ENCODE measurements at places on chromosomes 16 and 17.
A peak's percentile ranks its signal among the peaks of the same experiment; 100 is the strongest.

DNA sequence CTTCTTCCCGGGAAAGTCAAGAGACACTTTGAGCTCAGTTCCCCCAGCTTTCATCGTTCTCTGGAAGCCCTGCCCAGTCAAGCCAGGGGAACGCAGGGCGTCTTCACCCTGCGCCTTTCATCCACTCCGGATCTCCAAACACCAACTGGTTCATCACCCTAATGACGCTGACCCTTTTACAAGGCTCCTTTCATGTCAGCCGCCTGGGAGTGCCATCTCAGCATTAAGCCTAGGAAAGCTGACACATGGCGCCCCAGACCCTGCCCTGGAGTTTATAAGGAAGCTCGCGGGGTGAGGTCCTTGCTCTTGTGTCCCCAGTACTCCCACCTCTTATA, 594 bp upstream of the DNAJC7 start:
- peak; percentile 50 for DNase-seq

- DNase-seq = no peak
These were observed 78.3 kb upstream of the ASIC2 start for GRCh38 chr17:33371377-33371776.

DNA sequence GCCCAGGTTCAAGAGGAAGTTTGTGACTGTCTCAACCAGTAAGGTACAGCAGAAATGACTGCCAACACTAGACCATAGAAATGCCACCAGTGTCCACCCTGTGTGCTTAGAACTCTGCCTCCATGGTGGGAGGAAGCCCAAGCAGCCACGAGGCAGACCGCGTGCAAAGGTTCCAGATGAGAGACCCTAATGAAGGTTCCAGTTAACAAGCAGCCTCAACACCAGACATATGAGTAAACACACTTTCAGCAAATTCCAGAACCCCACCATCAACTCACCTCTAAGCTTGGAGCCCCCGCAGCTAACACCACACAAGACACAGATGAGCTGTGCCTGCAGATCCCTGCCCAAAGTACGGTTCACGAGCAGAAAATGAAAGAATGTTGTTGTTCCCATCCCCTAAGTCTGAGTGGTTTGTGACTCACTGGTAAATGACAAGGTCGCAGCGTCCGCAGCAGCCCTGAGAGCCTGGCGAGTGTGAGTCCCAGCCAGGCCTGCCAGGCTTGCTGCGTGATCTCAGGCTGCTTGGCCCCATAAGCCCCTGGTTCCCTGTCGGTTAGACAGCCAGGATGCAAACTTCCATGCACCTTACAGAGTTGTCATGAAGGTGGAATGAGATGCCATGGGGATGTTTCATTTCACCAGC, 193.7 kb downstream of the C16orf95 start:
- no peak for DNase-seq

GRCh38 chr16:1089439-1089821, 6.6 kb downstream of the C1QTNF8 start:
- DNase-seq = no peak

DNA sequence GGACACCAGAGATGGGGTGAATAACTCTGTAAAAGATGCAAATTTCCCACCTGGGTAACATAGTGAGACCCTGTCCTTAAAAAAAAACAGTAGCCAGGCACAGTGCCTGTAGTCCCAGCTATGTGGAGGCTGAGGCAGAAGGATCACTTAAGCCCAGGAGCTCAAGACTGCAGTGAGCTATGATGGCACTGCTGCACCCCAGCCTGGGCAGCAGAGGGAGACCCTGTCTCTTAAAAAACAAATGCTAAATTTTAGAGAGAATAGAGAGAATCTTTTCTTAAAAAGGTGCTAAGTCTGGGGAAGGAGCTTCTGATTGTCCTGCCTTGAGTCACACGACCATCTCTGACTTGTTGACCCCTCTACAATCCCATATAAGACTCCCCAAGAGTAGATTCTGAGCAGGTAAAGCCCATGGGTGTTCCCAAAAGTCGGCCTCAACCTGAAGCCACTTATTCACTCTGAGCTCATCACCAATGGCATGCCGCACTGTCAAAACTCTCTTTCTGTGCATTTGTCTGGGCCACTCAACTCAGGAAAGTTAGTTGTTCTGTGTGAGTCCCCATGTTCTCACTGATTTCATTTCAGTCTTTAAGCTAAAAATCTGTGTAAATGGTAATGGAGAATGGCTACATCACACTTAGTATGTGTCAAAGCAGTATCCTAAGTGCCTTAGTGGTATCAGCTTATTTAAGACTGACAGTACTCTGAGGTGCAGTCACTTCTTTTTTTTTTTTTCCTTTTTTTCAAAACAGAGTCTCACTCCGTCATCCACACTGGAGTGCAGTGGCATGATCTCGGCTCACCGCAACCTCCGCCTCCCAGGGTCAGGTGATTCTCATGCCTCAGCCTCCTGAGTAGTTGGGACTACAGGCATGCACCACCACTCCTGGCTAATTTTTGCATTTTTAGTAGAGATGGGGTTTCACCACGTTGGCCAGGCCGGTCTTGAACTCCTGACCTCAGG, 41.6 kb downstream of the PRKCB start:
- no peak for DNase-seq

GRCh38 chr17:78878871-78879527, 24.0 kb downstream of the CEP295NL start:
- no peak for DNase-seq

- no peak for DNase-seq
These were observed 64.5 kb upstream of the NLK start for GRCh38 chr17:27977751-27978688.

DNA sequence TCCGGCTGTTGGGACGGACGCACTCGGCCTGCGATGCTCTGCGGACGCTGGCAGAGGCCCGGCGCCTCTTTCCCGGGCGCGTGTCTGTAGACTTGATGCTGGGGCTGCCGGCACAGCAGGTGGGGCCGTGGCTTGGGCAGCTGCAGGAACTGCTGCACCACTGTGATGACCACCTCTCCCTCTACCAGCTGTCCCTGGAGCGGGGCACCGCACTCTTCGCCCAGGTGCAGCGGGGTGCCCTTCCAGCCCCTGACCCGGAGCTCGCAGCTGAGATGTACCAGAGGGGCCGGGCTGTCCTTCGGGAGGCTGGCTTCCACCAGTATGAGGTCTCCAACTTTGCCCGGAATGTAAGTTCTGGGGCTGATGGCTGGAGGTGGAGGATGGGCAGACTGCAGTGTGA, 3.5 kb downstream of the RSAD1 start:
- DNase-seq = no peak

GRCh38 chr17:13749891-13750235, 148.1 kb upstream of the HS3ST3A1 start:
- no peak for DNase-seq

GRCh38 chr17:77999413-78000173, 41.1 kb downstream of the TNRC6C start:
- no peak for DNase-seq

DNA sequence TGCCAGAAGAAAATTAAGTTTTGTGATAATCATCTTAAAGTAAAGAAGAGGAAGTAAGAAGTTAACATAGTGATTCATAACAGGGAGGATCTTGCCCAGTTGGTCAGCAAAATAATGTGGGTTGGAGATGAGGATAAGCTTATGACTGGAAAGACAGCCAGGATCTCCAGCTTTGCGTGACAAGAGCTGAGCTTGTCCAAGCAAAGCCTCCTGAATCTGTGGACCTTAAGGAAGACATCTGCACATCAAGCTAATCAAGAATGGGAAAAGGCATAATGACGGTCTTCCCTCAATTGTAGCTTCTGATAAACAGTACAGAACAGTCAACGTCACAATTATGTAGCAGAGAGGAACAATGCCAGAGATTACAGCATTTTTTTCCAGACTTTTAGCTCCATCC, 744.7 kb upstream of the GOT2 start:
- no peak for DNase-seq

GRCh38 chr17:81898029-81898866, 3.8 kb upstream of the NPB start:
- no peak for DNase-seq

- no peak for DNase-seq
These were observed 68.1 kb downstream of the GNAO1 start for GRCh38 chr16:56259425-56259779.

- DNase-seq = no peak
These were observed 525.2 kb upstream of the PSMD7 start for GRCh38 chr16:73771196-73772064.

GRCh38 chr16:17252701-17253100, 218.1 kb downstream of the XYLT1 start:
- no peak for DNase-seq

- DNase-seq = no peak
These were observed 19.5 kb downstream of the TRAF4 start for GRCh38 chr17:28763137-28763799.

GRCh38 chr17:31533546-31534155, 142.2 kb downstream of the RAB11FIP4 start:
- DNase-seq = peak; percentile 48

DNA sequence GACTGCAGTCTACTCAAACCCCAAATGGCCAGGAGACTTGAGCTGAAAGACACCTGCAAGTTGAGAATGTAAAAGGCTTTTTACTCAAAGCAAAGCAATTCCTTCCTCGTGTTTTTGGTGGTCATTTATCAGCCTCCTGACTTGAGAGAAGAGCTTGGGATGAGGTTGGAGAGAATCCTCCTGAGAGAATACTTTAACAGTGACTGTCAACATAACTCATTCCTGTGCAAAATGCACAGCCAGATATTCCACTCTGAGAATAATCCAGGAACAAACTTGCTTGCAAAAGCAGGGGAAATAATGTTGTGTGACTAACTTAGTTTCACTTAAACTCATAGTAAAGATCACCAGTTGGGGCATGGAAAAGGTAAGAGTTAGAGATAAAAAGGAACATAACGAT, 53.4 kb downstream of the SNTB2 start:
- DNase-seq = no peak

DNA sequence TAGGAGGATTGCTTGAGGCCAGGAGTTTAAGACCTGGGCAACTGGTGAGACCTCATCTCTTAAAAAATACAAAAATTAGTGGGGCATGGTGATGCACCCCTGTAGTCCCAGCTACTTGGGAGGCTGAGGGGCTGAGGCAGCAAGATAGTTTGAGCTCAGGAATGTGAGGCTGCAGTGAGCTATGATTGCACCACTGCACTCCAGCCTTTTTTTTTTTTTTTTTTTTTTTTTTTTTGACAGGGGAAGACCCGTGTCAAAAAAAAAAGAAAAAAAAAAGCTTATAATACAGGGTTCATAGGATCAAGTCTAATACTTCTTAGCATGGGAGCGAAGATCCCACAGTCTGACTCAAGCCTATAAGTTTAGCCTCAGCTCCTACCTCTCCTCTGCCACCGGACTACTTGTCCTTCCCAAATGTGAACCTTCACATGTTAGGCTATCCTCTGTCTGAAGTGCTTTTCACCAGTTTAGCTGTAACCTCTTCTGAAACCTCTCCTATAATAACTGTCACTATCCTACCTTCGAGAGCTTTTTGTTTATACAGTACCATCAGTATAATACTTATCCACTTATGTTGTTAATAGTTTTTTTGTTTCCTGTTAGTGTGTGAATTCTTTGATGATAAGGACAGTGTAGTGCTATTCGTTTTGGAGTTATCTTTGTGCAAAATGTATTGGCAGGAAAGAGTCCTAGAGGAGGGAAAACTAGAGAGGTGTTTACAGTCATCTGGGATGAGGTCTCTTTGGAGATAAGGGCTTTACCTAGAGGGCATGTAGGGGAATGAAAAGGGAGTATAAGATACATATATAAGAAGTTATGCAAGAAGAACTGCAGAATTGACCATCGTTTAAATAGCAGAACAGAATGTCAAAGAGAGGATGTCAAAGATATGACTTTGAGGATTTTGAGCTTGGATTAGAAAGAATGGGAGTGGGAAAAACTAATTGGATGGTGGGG, 15.5 kb downstream of the CPD start:
- DNase-seq = no peak

GRCh38 chr16:12674071-12674470, 129.6 kb downstream of the CPPED1 start:
- DNase-seq = no peak

DNA sequence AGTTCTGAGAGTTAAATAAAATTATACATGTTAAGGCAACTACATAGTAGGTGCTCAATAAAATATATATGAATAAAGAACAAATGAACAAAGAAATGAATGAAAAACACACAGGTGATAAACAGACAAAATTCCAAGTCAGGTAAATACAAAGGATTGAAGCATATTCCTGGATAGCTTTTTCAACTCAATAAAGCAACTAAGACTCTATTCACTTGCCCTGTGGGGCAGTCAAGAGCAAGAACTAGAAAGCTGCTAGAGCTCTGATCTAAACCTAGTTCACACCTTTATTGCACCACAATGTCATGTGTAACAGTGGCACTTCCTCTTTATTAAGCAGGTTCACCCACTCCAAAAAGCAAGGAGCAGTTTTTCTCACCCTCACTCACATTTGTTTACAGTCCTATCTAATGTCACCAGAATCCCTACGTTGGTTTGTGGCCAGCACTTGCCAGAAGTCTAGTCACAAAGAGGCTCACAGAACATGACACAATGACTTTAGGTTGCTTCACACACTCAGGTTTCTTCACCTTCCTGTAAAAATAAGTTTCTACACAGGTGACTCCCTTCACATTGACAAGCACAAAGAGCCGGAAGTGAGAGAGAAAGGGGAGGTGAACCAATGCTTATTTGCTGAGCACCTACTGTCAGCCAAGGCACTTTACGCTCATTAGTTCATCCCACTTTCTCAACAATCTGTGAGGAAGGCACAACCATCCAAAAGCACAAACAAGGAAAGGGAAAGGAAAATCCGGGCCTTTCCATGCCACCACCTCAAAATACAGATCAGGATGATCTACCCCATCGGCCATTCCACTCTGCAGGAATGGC, 70.8 kb downstream of the XPO6 start:
- DNase-seq = peak; percentile 65

DNA sequence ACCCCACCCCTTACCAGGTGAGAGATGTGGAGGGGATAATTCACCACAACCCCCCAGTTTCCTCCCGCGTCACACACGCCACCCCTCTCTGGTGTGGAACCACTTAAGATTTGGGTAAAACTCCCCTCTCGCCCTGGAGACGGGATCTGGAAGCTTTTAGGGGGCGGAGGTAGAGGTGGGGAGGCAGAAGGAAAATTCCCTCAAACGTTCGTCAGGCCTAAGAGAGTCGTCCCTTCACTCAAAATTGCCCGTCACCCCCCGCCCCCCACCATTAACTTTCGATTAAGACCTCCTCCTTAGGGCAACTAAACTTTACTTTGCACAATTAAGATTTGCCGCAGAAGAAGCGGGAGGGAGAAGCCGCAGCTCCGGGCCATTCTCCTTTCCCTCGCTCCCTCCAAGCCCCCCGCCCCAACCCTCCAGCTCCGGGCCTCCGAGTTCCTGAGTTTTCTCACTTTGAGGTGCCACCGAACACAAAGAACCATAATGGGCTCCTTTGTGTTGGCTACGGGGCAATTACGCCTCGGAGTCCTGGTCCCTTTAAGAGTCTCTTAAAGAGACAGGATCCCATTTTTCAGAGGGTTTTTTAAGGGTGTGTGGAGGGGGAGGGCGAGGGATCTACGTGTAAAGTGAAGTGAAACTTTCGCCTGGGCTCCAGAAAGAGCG, 985 bp upstream of the FZD2 start:
- DNase-seq = peak; percentile 8

DNA sequence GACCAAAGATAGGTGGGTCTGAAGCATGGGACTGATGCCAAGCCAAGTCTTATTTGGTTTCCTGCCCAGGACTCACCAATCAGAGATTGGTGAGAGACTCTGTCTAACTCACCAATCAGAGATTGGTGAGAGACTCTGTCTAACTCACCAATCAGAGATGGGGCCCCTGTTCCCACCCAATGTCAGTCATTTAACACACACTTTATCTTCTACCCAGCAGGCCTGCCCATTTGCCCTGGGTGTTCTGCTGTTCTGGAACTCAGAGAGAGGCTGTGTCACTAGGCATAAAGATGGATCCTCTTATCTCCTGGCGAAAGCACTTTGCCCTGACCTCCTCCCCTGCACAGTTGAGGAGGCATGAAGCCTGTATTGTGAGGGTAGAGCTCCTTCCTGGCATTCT, 5.4 kb upstream of the RHOT1 start:
- DNase-seq = peak; percentile 12

GRCh38 chr17:17297217-17297616, 6.0 kb upstream of the NT5M start:
- no peak for DNase-seq

All from activated CD4-positive, alpha-beta T cell treated with anti-CD3 and anti-CD28 coated beads for 48 hours (primary cell).